ENCODE measurements at places on chromosomes 12 and 14.

GRCh38 chr12:23560611-23561010 lies 388.9 kb downstream of the SOX5 start:
- DNase-seq: no peak

GRCh38 chr12:4843907-4844306 lies 65.8 kb upstream of the KCNA1 start:
- no peak for DNase-seq

GRCh38 chr12:105698075-105698474 lies 367.6 kb downstream of the C12orf75 start:
- no peak for DNase-seq

DNA sequence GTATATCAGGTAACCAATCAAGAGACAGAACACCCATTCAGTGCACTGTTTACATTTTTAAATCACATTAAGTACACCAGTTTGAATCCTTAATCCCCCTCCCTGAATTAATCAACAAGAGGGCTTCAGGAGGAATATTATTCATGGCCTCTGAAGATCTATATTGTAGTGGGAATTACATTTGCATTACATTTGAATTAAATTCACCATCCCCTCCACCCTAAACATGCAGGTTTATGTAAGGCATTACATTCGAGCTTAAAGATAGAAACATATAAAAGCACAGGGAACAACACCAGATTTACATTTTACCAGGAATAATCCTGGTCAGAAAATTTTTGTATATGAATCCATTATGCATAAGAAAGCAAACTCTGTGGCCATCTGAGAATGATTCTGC lies 197.8 kb upstream of the KITLG start:
- no peak for DNase-seq

DNA sequence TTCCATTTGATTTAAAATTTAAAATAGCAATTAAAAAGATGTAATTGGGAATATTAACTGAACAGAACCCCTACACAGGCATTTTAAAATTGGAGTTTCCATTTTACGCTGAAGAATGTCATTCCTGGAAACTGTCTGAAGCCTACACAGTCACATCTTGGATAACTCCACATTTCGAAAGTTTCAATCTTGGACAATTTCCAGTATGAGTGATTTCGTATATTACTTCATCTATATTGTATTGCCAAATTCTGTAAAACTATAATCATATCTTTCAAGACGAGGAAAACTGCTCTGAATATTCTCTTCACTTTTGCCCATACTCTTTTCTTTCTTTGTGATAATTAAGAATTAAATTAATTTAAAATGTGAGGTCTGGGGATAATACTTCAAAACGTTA lies 194.2 kb upstream of the ABCD2 start:
- DNase-seq: no peak

- peak; percentile 60 for DNase-seq
These were observed 13.7 kb downstream of the PGF start for GRCh38 chr14:74941676-74942097.

- no peak for DNase-seq
These were observed 93.5 kb downstream of the EP400 start for GRCh38 chr12:132043216-132043615.

DNA sequence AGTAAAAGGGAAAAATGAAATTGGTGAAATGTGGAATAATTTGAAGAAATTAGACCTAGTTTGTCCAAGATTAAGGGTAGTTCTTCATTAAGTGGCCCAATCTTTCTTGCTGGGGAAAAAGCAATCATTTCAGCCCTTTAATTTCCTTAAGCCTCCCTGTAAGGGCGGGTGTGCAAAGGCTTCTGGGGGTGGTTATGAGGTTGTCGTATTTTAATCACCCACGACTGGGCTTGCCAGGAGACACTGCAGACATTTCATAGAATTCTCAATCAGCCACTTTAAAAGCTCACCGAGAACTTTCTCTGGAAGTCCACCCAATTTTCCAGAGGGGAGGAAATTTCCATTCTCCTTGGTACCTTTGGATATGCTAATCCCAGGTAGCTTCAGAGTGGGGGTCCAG lies 43.4 kb downstream of the DLK1 start:
- DNase-seq: no peak

DNA sequence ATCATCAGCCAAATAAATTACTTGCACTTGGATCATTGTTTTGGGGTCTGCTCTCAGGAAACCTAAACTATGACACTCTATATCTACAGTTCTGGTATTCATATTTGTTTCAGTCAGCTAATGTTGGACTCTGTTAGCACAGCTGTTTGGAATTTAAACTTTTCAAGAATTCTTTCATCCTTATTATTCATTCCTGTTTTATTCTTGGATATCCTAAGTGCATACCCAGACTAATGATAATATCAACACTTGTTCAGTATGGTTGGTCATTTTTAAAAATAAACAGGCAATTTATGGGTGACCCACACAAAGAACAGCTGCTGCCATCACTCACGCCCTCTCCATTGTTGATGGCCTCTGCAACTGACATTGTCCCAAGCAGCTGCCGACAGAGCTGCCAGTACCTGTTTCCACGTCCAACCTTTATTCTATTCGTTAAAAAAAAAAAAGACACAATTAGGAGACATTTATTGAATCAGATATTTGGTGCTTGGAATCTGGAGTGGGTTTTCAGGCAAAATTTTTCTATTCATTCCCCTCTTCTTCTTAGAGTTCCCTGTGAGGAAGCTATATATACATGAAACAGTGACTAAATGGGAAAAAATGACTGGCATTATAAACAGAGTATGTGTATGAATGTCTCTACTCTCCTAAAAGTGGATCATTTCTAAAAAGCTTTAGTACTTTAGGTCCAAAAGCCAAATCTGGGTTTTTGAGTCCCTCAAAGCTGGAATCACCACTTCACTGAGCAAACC lies 252.1 kb upstream of the NAV3 start:
- DNase-seq: no peak

- no peak for DNase-seq
These were observed 448.7 kb upstream of the OR4E1 start for GRCh38 chr14:22122227-22122818.

DNA sequence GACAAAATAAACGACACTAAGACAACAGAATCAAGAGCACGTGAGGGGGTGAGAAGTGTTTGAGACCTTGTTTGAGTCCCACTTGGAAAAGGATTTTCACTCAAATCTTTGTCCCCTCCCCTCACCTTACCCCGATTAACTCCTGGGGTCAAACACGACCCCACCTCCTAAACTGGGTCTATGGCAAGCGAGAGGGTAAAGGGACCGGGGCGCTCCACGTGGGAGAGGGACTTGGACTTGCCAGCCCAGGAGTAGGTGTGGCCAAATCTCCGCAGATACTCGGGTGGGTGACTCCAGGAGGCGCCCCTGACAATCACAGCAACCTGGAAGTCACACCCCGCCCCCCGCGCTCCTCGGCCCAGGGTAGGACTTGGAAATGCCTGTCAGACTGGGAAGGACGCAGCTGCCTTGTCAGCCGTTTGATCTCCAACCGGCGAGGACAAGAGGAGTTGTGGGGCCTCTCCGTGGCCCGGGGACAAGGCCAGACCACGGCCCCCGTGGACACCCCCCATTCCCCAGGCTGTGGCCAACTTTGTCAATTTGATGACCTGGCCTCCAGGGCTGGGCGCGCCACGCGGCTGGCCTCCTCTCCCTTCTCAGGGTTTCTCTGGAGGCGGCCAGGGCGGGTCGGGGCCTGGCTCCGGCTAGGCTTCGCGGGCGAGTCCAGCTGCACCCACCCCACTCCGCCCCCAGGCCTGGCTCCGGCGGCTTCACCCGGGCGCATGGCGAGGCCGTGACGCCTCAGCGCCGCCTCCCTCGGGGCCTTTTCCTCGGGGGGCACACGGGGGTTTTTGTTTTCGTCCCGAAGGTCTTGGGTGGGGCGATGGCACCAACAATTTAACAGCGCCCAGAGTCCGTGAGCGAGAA lies 1.1 kb upstream of the BCL11B start:
- DNase-seq: no peak

- DNase-seq: no peak
These were observed 39.5 kb downstream of the SYNE2 start for GRCh38 chr14:63892265-63892664.

DNA sequence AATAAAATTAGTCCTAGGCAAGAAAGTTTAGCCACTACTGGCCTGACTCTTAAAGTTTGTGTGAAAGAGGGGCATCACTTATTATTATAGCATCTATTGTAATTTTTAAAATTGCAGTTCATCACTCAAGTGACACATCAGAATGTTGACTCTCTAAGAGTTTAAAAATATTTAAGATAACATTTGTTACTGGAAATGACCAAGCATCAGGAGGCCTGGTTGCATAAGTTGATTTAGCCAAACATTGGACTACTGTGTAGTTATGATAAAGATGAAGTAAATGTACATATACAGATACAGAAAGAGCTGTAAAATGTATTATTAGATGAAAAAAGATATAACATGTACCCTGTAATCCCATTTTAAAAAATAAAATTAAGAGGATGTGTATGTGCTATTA lies 47.5 kb downstream of the SCFD1 start:
- no peak for DNase-seq

DNA sequence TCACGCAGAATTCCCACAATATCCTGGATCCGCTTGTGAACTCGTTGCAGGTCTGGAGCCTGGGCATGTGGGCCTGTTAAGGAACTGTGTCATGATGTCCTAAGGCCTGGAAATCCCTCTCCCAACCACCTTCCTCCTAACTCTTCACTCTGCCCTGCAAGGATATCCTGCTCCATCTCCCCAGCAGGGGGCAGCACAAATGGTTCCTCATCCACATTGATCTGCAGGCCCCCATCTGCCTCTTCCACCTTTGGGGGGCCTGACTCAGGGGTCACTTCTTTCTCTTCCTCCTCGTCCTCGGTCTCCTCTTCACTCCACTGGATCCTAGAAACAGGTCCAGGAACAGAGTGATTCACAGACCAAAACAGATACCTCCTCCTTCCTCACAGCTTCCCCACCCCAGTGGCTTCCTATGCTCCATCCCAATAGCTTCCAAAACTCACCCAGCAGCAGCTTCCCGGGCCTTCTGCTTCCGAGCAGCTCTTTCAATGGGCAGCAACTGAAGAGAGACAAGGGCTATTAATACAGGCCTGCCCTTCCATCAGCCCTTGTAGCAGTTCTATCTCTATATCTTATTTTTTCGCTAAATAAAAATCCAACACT lies 4.5 kb downstream of the NOP2 start:
- DNase-seq: no peak

DNA sequence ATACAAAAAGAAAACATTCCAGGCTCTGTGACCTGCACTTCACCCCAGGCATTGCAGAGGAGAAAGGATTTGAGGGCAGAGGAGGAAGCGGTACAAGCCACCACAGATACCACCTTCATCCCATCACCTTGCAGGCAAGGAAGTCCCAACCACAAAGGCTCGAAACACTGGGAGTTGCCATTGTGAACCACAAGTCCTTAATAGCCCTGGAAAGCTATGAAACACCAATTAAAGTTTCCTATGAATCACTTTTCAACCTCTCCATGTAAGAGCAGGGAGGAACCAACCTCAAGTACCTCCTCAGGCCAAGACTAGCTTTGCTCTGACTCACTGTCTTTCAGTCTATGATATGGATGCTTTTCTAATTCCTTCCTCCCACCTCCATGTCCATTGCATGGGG lies 27.0 kb downstream of the MAP3K9 start:
- DNase-seq: no peak

DNA sequence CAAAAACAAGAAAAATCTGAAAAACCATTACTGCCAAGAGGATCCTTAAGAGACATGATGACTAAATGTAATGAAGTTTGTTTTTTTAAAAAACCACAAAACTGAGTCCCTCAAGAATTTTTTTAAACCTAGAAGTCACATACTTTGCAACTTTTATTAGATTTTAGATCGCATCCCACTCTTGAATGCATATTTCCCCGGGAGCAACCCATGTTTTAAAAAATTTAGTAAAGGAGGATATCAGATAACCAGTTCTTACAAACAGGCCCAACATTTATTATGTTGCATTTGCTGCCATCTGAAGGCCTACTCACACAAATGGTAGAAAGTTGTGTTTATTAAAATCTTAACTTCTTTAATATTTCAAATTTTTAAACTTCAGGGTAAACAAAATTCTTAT lies 44.3 kb upstream of the CCT2 start:
- no peak for DNase-seq

GRCh38 chr12:91704446-91704845 lies 441.2 kb downstream of the BTG1 start:
- DNase-seq: no peak

GRCh38 chr12:119869720-119870119 lies 7.4 kb downstream of the CIT start:
- DNase-seq: no peak

DNA sequence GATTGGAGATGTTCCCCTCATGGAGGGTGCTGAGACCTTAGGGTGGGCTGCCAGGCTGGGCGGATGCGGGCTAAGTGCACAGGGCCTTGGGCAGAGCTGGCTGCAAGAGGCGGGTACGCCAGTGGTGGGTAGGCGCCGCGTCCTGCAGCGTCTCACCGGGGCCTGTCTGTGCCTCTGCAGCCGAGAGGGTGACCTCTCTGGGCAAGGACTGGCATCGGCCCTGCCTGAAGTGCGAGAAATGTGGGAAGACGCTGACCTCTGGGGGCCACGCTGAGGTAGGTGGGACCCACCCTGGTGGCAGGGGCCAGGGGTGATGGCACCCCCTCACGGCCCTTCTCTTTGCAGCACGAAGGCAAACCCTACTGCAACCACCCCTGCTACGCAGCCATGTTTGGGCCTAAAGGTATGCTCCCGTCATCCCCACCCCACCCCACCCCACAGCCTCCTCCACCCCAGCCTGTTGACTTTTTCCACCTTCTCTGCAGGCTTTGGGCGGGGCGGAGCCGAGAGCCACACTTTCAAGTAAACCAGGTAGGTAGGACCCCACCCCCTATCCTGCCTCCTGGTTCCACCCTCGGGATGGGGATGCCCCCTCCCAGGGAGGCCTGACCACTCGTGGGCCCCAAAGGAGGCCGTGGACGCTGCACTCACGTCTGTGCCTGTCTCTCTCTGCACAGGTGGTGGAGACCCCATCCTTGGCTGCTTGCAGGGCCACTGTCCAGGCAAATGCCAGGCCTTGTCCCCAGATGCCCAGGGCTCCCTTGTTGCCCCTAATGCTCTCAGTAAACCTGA lies 1.5 kb downstream of the CRIP1 start:
- DNase-seq: no peak

GRCh38 chr12:40137252-40137651 lies 31.4 kb upstream of the SLC2A13 start:
- DNase-seq: no peak

DNA sequence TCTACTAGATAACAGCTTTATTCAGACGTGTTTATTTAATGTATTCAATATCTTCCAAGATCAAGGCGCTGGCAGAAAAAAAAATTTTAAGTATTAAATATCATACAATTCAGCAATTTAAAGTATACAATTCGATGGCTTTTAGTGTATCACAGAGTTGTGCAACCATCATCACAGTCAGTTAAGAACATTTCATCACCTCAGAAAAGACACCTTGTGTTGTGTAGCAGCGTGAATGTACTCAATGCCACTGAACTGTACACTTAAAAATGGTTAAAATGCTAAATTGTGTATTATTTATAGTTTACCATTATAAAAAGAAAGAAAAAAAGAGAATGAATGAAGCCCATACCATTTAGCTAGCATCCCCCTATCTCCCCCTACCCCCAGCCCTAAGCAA lies 96.4 kb downstream of the RIN3 start:
- no peak for DNase-seq

DNA sequence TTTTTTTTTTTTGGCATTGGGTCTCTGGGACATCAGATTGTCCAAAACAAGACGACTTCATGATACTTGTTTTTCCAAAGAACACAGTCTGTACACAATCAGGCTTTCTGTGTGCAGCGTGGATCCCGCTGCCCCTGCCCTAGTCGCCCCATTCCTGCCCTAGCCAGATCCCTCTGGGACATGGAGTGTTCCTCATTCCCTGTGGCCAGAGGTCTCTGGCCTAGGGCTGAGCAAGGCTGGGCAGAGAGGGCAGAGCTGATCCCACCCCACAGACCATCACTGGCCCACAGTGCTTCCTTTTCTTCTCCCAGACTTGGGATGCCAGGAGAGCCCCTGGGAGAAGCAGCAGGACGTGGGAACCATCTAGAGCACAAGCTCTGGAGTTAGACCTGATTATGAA lies 20.9 kb upstream of the EIF2B2 start:
- DNase-seq: no peak

Measured in stimulated activated CD4-positive, alpha-beta T cell treated with anti-CD3 and anti-CD28 coated beads, TNF-alpha, amount 100 ng/mL, for 48 hours (primary cell).